T-cell (primary cell): ENCODE measurements at places on chromosomes 3 and 15. TPM values are rescaled to one million over a fixed set of nuclear protein-coding genes. Genes with fewer than 3 reads are reported as not detected.

SH3GL3 gene
- not detected for total RNA-seq

LSAMP gene
- total RNA-seq: 0.28 TPM

NANOGP8 gene
- not detected for total RNA-seq

GCNT3 gene
- total RNA-seq: not detected

CAPN3 gene
- 13.4 TPM for total RNA-seq

SERINC4 gene
- total RNA-seq: 0.26 TPM

ATP13A5 gene
- not detected for total RNA-seq

GRCh38 chr3:49530701-49531100, 23.6 kb upstream of the BSN start:
- DNase-seq: no peak

DNA sequence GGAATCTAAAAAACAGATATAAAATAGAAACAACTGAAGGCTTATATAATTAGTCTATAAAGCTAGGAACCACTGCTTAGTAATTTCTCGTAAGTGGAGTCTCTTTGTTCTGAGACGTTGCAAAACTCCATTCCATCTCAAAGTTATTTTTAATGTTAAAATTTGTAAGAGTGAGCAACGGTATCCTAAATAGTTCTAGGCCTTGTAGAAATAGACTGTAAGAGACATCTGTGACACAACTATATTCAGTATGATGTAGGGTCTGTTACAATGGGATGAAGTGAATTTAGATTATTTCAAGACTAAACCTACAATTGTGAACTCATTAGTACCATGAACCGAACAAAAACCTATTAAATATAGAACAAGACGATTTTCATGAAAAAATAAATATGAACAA, 57.2 kb downstream of the UBE3A start:
- DNase-seq: no peak

GRCh38 chr3:108940568-108941263, 13.0 kb downstream of the GUCA1C start:
- no peak for DNase-seq

DNA sequence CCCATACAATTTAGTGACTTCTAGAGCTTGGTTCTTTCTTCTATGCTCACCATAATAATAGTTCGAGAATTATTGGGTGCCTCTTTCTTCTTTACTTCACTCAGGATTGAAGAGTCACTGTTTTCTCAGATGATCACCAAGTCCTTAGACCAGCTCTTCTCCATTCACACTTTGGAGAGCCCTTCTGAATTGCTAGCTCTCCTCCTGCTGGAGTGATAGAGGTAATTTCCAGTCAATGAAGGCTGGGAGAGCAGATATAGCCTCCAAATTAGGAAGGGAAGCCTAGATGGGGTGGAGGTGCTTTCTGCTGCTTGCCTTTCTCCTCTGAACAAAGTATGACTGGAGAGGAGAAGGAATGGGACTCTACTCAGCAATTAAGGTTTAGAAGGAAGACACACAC, 10.7 kb upstream of the BBX start:
- DNase-seq: no peak

DNA sequence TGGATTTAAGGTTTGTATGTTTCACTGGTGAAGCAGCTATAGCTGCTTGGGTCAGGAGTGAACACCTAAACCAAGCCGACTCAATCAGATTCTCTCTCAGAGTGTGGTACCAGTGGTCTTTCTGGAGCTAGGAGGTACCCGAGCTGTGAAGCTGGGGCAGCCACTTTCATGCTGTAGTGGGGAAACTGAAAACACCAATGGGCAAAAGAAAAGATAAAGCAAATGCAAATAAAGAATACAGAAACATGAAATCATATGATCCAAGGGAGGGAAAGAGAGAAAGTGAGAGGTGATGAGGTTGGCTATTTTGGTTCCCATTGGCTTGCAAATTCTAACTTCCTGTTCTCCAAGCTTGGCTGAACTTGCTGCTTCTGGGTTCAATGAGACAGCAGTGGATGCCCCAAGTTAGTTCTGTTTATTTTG, 212.3 kb upstream of the CFAP20DC start:
- DNase-seq: no peak

GRCh38 chr15:48617619-48618018, 27.9 kb downstream of the FBN1 start:
- no peak for DNase-seq

DNA sequence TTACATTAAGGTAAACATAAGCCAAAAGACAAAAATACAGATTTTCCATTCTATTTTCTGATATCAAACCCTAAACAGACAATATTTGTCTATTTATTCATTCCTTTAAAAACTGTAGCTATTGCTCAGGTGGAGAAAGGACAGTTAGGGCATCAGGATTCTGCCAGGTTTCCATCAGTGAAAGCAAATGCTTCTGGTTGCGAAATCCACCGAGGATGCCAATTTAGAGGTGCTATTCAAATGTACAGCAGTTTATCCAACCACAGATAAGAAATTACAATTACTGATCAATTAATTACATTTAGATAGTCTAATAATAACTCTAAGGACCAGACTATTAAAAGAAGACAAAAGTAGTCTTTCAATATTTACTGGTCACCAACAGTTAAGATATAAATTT, 3.9 kb downstream of the TOMM70 start:
- no peak for DNase-seq

GRCh38 chr3:129602309-129602708, 4.2 kb downstream of the PLXND1 start:
- no peak for DNase-seq

DNA sequence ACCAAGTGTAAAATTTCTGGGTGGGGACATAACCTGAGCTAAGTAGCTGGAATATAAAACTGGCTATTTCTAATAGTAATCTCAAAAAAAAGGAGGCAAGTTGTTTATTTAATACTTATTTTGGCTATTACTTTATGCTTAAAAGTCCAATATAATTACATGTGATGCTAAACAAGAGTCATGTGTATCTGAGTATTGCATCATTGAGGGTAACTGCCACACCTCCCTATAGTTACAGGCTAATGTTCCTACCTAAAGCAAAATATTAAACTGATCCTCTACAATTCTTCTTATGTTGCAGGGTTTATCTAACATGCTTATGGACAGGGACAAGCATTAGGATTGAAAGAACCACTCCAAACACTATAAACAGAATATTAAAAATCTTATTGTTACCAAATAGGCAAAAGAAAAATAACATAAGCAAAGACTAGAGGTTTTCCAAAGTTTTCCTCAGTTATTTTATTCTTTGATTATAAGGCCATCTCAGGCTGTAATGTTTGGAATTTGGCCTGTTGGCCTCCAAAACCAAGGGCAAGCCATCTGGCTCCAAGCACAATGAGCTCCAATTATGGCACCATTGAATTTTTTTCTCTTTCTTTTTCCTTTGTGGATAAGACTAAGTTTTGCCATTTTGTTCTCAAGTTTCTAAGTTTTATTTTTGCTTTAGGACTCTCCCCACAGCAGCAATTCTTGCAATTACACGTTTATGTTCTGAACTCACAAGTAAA, 75.8 kb upstream of the ABI3BP start:
- DNase-seq: no peak

GRCh38 chr15:101813803-101814534, 2.0 kb downstream of the OR4F15 start:
- DNase-seq: no peak

DNA sequence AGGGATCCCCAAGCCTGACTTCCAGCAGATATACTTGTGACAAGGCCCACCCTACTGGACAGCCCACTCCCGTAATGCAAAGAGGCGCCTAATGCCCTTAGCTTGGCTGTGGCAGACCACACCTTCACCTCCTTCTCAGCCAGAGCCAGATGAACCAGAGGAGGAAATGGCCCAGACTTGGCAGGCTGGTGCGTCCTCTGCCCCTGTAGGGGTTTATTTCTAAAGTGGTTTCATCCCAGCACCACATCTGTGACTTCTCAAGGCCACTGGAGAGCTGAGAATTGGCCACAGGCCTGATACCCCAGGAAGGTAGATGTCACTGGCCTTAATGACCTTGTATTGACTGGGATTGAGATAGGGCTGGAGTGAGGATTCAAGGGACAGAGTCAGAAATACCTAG, 29.5 kb downstream of the BOC start:
- DNase-seq: no peak

GRCh38 chr15:58069008-58069407, 3.5 kb upstream of the ALDH1A2 start:
- no peak for DNase-seq

DNA sequence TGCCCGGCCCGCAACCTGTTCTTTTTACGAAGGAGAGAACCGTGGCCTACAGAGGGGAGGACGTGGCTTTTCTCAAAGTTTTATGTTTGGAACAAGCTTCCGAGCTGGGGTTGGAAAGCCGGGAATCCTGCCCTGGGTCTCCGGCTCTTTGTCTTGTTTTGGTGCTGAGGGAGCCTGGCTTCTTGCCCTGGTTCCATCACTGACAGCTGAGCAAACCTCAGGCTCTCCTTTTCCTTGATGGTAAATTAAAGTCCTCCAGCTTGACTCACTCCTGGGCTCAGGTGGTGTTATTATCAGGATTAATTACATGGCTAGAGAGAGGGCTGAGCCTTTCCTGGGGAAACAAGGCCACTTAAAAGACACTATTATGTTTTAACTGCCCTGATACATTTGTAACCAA, 289.5 kb upstream of the RGMA start:
- DNase-seq: no peak
